ENCODE measurements at places on chromosomes 7 and 10.

- DNase-seq: no peak
These were observed 6.1 kb downstream of the BICC1 start for GRCh38 chr10:58518775-58519174.

GRCh38 chr10:3173171-3173878 lies 743 bp upstream of the PITRM1 start:
- DNase-seq: no peak

DNA sequence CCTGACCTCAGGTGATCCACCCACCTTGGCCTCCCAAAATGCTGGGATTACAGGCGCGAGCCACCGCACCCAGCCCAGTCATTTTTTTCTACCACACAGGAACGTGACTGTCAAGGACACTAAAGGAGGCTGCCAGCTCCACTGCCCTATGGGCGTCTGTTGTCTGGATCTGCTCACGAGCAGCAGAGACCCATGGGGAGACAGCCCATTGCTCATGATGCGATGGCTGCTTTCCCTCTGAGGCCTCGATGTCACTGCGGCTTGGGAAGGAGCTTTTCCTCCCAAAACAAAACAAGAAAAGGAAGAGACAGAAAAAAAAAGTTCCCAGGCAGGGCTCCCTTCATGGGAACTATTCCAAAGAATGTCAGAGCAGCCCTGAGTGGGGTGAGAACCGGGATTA lies 70.5 kb downstream of the DENND2A start:
- DNase-seq: no peak

GRCh38 chr10:5571826-5572225 lies 47.1 kb downstream of the CALML3 start:
- DNase-seq: no peak

- no peak for DNase-seq
These were observed 63.0 kb downstream of the CDHR3 start for GRCh38 chr7:106026101-106026500.

DNA sequence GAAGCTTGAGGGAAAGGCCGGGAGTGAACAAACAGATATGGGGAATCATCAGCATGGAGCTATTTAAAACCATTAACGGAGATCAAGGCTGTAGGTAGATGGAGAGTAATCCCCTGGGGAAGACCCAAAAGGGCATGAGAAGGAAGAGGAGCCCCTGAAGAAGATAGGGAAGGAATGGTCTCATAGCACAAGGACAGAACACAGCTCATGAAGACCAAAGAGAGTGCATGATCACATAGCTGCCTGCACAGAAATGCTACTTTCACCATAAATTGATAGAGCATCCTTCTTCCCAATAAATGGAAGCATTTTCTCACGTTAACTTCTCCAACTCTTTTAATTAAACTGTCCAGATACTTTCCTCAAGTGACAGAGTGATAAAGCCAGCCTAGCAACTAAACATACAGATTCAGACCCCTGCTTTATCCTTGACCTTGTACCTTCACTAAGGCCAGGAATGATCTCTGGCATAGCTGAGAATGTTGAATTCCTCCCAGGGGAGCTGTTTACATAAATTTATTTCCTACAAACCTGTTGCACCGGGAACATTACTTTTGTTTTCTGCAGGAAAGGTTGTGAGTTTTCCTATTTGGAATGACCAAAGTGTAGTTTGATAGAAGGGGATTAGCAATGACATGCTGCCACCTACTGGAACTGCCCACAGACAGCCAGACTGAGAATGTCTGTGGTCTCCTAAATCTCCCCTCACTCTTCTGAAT lies 110.8 kb upstream of the LRGUK start:
- DNase-seq: peak; percentile 40

- DNase-seq: no peak
These were observed 38.9 kb upstream of the XPNPEP1 start for GRCh38 chr10:109962247-109962646.

DNA sequence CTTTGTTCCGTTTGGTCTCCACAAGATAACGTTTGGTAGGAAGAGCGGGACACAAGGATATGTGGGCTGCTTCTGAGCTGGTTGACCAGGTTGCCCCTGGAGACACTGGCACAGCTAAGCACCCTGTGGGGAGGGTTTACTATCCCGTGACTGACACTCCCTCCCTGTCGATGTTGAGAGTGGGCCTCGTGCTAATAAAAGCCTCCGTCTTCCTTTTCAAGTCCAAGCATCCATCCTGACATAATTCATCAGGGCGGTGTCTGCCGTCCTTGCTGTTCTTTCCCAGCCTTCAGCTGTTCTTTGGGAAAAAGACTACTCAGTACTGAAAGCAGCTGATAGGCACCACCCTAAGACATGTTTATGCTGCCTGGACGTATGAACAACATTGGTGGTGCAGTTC lies 49.6 kb downstream of the SHH start:
- no peak for DNase-seq

DNA sequence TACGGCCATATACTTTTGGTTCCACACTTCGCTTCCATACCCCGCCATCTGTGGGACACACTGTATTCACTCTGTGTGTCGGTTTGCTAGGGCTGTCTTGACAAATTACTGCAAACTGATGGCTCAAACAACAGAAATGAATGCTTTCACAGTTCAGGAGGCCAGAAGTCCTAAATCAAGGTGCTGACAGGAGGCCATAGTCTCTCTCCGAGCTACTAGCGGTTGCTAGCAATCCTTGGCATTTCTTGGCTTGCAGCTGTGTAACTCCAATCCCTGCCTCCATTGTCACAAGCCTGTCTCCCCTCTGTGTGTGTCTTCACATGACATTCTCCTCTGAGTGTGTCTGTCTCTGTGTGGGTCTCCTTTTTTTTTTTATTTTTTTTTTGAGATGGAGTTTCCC lies 28.9 kb upstream of the BMPR1A start:
- DNase-seq: no peak

DNA sequence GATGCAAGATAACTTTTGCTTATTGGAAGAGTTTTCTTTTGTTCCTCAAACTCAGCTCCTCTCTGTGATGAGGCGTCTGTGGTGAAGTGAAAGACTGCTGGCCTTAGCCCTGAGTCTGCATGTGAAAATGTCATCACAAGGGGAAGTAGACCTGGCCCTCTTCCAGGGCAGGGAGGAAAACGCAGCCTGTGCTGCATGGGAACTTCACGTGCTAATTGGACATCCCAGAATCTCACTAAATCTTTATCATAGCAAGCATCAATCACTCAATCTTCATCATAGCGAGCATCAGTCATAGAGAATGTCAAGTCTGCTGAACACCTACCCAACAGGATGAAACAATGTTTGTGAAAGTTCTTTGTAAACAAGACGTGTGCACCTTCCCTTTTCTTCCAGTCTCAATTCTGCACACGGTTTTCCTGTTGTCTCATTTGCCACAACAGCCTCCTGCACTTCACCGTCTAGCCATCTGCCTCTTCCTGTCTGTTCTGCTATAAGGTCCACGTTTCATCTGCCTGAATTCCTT lies 314.6 kb downstream of the FRMD4A start:
- DNase-seq: peak; percentile 65

DNA sequence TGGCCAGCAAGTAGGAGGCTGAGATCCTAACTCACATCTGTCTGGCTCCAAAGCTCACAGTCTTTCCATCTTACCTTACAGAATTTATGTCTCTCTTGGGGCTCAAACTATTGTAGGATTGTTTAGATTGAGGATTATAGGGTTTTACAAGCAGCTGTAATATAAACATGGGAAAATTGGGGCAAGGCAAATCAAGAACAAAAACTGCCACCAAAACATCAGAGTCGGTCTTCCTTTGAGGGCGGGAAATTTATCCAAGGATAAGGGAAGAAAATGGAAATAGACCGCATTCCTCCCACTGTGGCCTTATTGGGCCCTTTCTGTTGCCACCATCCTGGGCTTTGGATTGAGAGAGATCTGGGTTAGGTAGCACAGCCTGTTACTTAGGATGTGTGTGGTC lies 22.5 kb downstream of the RBM20 start:
- no peak for DNase-seq

DNA sequence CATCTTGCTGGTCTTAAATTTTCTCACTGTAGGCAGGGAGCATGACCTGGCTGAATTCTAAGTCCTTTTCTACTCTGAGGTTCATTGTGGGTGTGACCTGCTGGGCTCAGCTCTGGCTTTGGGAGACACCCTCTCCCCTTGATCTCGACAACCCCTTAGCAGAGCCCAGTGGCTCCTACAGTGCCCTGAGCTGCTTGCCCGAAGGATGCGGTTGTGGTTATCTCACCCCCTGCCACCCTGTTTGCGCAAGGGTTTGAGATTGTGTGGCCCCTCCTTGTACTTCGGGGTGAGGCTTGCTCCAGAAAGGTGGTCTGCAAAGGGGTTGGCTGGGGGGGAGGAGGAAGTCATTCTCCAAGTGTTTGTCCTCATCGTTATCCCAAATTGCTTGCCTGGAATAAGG lies 55.3 kb downstream of the TCF7L2 start:
- no peak for DNase-seq

- no peak for DNase-seq
These were observed 36.0 kb upstream of the NRP1 start for GRCh38 chr10:33370434-33370930.

GRCh38 chr10:71073451-71074175 lies 138.8 kb upstream of the UNC5B start:
- peak; percentile 7 for DNase-seq

GRCh38 chr7:134365341-134366054 lies 48.8 kb upstream of the SLC35B4 start:
- DNase-seq: no peak

- DNase-seq: no peak
These were observed 156.3 kb upstream of the C7orf33 start for GRCh38 chr7:148434181-148434757.

GRCh38 chr10:58086144-58086762 lies 181.4 kb downstream of the IPMK start:
- DNase-seq: no peak

GRCh38 chr7:148044173-148044572 lies 546.4 kb upstream of the C7orf33 start:
- DNase-seq: no peak

DNA sequence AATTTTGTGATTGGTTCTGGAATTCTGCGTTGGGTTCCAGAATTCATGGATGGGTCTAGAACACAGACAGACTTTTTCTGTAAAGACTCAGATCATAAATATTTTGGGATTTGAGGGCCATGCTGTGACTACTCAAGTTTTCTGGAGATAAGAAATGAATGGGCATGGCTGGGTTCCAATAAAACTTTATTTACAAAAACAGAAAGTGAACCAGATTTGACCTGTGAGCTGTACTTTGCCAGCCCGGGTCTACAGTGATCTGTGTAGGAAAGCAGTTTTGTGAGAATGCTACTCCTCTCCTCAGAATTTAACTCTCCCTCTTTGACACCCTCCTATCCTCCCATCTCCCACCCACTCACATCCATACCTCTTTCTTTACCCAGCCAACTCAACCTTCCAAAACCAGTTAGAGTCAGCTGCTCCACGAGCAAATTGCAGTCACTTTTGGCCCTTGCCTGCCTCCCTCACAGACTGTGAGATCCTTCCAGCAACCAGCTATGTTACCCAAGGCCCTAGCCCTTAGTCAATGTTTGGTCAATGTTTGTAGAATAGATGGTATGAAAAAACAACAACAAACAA lies 312.8 kb upstream of the ZMIZ1 start:
- DNase-seq: no peak

DNA sequence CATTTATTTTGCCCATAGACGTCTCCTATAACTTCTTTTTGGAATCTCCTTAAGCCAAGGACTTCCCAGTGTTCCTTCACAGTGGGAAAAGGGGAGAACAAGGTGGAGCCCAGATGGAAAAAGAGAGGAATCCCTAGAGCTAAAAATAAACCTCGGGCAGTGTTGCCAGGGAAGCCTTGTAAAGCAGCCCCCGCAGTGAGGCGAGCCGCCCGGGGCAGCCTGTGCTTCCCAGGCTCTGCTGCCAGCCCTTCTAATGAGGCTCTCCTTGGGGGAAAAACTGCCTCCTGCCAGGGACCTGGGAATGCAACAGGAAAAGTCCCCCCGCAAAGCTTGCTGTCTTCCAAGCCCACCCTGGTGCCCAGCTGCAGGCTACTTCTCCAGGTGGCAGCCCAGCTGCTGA lies 71.7 kb downstream of the SH3PXD2A start:
- peak; percentile 51 for DNase-seq

DNA sequence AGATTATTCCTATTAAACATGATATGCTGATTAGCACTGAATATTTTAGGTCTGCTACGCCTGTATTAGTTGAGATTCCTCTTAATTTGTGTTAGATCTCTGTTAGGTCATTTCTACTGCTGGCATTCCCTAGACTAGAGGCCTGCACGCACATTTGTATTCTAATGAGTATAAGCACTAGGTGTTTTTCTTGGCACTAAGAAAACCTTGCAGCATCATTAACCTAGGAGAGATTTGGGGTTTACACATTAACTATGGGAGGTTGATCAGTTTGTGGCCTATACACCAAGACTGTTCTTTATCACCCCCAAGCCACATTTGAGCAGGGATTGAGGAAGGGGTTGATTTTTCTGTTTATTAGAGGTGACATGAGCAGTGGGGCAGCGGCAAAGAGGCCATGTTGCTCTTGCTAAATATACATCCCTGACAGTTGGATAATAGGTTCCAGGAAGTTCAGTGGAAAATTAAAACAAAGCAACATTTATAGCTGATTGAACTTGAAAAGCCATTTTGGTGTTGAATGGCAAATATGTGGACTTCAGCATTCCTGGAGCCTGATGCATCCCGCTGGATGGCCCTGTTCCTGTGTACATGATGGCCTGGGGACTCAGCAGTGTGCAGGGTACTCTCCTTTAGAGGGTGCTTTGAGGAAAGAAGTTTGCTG lies 65.2 kb downstream of the GBF1 start:
- DNase-seq: no peak

GRCh38 chr10:121311812-121312443 lies 286.3 kb downstream of the FGFR2 start:
- no peak for DNase-seq

DNA sequence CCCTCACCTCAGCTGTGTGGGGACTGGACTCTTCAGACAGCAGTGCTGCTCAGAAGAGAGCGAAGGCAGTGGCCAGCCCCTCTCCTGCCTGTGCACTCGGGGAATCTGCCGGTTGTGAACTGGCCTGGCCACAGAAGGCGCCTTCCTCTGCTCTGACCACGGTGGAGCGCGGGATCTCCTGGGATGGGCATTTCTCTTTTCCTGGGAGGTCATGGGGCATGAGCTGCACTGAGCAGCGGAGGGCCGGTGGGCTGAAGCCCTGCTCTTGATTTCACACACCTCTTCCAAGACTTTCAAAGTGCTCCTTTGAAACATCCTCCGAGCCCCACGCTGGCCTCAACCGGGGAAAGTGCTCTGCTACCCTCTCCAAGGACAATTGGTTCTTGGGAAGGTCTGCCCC lies 125.6 kb upstream of the FAM20C start:
- DNase-seq: peak; percentile 20

DNA sequence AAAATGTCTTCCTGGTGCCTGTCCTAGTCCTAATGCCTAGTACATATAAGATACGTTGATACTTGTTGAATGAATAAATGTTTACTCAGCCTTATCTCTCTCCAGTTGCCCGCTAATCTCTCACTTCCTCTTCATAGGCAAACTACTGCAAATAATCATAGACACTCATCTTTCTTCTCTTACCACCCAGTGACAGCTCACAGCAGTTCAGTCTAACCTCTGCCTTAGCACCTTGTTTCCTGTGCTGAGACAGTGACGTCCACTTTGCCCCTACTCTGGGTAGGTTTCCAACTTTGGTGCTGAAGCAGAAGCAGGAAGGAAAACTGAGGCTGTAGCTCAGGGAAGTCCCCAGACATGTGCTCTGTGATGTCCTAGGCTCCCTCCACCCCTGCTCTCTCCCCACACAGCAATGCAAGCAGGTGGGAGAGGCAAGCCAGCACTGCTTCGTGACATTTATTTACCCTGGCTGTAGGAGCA lies 45.5 kb upstream of the RHOBTB1 start:
- DNase-seq: no peak
